ENCODE measurements at places on chromosomes 6 and 20.

GRCh38 chr20:47019121-47019824 is 124.6 kb downstream of the EYA2 start:
- DNase-seq, result no peak

DNA sequence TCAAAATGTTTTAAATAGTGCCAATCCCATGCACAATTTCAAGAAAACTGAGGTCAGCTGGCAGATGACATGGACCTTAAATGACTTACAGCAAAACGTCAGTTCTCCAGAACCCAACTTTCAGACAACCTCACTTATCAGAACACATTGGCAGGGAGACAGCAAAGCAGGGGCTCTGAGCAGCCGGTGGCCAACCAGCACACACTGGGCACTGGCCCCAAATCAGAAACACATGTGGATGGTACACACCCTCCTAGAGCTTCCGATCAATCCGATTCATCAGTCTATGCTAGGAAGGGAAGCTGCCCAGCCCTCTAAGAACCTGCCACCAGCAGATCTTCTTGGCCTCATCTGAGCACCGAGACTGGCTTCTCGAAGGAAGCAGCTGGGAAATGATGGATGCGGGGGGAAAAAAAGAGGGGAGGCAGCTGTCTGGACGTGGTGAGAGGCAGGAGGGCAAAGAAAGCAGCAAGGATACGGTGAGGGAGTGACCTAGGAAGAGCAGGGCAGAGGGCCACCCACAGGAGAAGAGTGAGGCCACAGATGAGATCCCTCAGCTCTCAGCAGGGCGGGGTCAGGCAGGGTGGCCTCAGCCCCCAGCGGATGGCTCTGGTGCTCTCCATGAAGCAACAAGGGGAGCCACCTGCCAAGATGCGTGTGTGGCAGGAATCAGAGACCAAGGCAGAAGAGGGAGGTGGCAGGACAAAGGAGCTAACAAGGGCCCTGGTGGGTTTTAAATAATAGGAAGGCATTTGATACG is 32.9 kb downstream of the TAF4 start:
- no peak for DNase-seq

DNA sequence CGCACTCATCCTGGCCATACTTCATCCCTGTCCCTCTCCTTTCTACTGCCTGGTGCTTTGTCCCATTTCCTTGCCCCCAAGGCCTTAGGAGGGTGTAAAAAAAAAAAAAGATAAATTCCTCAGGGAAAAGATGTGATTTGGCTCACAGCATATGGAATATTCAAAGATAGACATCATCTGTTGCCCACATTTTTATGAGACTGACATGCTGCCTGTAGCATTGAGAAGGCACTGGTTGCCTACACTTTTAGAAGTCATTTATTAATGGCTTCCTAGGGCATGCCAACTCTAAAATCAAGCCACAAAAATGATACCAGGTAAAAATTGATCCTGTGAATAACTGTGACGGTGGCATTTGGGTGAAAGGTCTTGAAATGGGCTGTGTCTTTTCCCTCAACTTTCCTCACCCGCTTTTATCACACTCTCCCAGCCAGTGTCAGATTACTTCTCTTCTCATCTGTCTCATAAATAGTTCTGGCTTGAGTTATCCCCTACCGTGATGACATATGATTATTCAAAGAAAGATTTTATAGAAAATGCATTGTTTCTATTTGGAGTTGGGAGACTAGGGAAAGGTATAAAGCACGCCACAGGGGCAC is 139.4 kb downstream of the CARMIL1 start:
- DNase-seq, result no peak

- no peak for DNase-seq
Observed at GRCh38 chr6:76174722-76175121, 102.3 kb upstream of the IMPG1 start.

DNA sequence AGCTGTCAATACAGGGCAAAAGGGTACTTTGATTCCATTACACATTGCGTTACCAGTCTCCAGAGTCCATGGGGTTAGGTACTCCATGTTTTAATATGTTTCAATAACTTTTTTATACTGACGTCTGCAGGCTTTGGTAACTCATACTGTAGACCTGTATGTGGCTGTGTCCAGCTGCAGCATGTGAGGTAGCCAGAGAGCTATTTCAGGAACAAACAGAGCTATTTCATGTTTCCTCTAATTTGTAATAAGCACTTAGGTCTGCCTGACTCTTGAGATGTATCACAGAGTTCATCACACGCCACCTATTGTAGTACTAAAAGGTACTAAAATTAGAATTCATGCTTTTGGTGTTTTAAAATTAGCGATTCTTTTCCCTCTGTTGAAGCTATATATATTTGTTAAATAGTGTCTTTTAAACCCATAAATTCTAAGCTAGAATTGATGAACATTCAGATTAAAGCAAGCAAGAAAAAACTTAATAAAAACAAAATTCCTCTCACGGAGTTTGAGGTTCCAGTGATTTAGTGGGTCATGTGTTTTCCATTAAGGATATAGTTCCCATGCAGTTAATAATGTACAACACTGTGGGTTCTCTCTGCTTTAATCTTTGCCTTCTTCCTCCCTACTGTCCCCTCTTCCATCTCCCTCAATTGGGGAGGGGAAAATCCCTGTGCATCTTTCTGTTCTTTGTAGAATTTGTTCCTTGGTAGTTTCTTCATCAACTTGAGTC is 37.0 kb downstream of the FOXO3 start:
- DNase-seq, result no peak

GRCh38 chr20:20060234-20060998 is 8.1 kb downstream of the CFAP61 start:
- DNase-seq, result no peak

GRCh38 chr20:8370774-8371173 is 238.7 kb downstream of the PLCB1 start:
- DNase-seq, result no peak

- no peak for DNase-seq
Observed at GRCh38 chr20:37630166-37630565, 63.7 kb upstream of the CTNNBL1 start.

DNA sequence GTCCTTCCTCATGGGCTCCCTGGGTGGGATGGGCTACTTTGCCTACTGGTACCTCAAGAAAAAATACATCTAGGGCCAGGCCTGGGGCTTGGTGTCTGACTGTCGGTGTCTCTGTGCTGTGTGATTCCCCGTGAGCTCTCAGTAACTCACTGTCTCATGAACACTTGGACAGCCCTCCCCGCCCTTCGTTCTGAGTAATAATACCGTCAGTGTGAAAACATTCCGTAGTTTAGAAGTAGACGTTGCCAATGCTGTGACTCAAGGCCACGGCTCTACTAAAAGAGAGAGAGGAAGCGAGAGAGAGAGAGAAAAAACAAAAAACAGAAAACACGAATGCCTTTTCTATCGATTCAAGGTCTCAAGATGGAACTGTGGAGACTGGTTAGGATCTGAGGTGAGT is 31.8 kb downstream of the FITM2 start:
- no peak for DNase-seq

GRCh38 chr6:27031302-27031701 is 216.2 kb upstream of the PRSS16 start:
- DNase-seq, result no peak

GRCh38 chr20:36549942-36550789 is 8.8 kb downstream of the MYL9 start:
- no peak for DNase-seq

DNA sequence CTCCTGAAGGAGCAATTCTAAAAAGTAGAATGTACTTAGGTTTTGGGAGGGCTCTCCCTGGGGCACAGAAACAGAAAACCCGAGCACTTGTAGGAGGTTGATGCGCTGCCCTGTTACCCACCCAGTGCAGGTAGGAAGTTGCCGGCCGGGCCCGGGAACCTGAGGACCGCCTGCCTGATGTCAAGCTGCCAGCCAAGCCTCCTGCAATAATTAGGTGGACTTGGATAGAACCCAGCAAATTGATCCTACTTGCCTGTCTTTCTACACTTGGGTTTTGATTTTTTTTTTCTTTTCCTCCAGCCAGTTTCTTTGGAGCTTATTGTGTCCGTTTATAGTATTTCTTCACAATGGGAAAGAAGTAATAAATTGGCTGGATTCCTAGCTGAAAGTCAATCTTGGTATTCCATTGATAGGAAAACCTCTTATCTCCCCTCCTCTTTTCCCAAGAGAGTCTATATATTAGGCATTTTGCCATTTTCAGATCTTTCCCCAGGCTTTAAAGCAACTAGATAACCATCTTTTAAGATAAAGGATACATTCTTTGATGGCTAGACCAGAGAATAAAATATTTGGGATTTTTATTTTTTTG is 78.3 kb upstream of the FYN start:
- DNase-seq, result no peak

GRCh38 chr20:2137552-2138201 is 36.0 kb downstream of the STK35 start:
- DNase-seq, result no peak

- no peak for DNase-seq
Observed at GRCh38 chr6:45500924-45501816, 123.4 kb upstream of the SUPT3H start.

DNA sequence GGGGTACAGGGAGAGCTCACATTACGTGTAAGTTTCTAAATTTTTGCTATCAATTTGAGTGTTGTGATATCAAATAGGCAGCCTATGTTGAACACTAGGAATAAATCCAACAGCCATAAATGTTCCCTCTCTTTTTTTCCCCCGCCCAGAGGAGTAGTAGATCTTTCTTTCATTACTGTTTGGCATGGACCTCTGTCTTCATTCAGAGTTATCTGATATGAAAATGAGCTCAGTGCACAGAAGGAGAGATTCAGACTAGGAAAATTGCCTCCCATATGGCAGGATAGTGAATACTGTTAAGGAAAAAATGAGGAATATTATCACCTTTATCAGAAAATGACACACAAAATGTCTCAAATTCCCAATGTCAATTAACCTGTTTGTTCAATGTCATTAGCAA is 110.0 kb upstream of the EYS start:
- DNase-seq, result no peak

GRCh38 chr6:72724545-72724944 is 102.7 kb downstream of the KCNQ5 start:
- no peak for DNase-seq

- no peak for DNase-seq
Observed at GRCh38 chr6:159985296-159985945, 16.5 kb downstream of the IGF2R start.

- DNase-seq, result no peak
Observed at GRCh38 chr6:137879299-137879698, 12.2 kb downstream of the TNFAIP3 start.

- DNase-seq, result peak; percentile 2
Observed at GRCh38 chr6:89887452-89888137, 6.7 kb upstream of the GJA10 start.

GRCh38 chr6:16827627-16828026 is 66.4 kb upstream of the ATXN1 start:
- no peak for DNase-seq

DNA sequence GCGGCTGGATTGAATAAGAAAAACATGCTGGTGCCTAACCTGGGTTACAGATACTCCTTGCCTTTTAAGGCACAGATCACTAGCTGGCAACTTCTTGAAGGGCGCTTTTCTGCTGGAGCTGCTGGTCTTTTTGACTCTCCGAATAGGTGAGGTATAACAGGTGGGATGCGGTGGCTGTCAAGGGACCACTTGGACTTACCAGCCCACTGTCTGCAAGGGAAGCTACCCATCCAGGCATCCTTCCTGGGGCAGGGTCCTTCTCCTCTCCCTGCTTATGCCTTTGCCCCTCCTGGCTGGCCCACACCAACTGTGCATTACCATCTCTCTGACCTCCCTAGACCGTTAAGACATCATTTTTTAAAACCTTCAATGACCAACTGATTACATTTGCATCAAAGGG is 57.4 kb downstream of the NPEPL1 start:
- DNase-seq, result no peak

DNA sequence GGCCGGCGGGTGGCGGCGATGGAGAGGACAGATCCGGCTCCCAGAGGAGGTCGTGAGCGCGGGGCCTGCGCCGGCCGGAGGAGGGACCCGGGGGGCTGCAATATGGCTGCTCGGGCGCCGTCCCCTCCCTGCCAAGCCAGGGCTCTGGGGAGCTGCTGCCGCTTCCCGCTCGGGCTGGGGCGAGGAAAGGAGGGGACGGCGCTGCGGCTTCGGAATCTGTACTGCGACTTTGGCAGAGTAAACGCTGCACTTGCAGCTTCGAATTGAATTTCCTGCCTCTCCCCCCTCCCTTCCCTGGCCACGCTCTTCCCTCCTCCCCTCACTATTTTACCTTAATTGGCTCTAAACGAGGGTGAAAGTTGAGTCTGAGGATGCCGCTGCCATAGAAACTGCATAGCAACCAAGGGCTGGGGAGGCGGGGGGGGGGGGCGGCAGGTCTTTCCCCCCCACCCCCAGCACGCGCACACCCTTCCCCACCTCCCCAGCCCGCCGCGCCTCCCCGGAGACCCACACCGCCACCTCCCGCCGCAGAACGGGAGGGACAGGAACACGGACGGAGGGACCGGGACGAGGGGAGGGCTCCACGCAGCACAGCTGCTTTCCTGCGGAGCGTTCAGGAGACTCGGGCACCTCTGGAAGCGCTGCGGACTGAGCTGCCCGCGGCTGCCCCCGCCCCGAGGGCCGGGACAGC is 93.9 kb downstream of the RNASET2 start:
- peak; percentile 31 for DNase-seq

DNA sequence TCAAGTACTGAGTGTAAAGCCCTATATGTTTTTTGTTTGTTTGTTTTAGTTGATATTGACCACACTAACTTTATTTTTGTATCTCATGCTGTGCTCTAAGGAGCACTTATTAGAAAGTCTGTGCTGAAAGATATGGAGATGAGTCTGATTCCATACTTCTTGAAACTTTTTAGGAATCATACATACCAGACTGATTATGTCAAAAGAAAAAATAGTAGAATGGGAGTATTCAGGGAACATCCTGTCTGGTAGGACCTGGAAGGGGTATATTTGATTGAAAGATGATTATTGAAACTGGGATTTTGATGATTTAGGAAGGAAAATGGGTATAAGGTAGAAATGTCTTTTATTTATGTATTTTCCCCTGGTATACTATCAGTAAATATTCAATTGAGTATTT is 111.4 kb downstream of the QKI start:
- no peak for DNase-seq

- DNase-seq, result no peak
Observed at GRCh38 chr6:134949927-134950326, at the start of gene ALDH8A1. Gene ALDH8A1 (minus strand): TSS chr6:134950101. CDS start chr6:134950053, 48 bp downstream.

DNA sequence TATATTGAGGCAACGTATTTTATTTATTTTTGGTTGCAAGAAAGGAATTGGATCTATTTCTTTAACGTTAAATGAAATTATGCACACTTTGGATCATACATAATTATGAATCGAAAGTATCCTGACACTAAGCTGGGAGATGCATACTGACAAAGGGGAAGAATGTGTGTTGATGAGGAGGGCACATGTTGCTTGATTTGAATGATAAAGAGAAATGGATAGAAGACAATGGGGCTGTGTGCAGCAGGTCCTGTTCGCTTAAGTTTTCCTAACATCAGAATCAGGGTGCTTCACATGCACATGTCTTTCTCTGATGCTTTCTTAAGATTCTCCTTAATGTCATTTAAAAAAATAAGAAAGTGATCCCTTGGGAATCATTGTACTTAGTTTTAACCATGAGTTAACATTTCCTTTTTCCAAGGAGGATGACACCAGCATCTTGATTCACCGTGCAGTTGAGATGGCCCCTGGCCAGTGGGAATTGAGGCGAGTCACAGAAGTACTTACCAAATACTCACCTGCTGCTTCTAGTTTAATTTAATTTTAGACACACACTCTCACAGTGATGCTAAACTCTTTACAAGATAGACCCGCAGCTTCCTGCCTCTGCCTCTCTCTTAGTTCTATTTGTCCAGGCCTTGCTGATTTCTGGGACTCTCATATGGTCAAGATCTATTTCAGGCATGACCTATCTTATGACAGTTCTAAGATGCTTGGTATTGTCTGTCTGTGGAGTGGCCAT is 116.5 kb downstream of the CLIC5 start:
- no peak for DNase-seq

GRCh38 chr6:55704421-55704820 is 125.4 kb upstream of the HMGCLL1 start:
- DNase-seq, result no peak

GRCh38 chr6:22964334-22964733 is 395.0 kb downstream of the HDGFL1 start:
- no peak for DNase-seq
